ENCODE measurements at places on chromosomes 13 and 19. TPM values are rescaled to one million over a fixed set of nuclear protein-coding genes. Genes with fewer than 3 reads are reported as not detected.
A peak's percentile ranks its signal among the peaks of the same experiment; 100 is the strongest.

DNA sequence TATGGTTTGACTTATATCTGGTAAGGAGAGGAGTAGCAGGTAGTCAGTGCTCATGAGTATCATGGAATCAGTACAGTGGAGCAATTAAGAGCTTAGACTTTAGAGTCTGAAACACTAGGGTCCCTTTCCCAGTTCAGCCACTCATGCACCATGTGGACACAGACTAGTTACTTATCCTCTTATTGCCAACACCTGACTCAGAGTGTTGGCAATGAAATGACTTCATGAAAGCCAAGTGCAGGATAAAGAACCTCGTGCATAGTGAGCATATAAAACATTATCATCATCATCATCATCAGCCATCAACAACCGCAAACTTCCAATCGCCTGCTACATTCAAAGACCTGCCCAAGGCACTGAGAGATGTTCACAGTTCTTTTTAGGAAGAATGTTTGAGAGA lies 164.2 kb downstream of the FOXO1 start:
- DNase-seq = no peak

Gene NLRP9
- not detected for total RNA-seq

DNA sequence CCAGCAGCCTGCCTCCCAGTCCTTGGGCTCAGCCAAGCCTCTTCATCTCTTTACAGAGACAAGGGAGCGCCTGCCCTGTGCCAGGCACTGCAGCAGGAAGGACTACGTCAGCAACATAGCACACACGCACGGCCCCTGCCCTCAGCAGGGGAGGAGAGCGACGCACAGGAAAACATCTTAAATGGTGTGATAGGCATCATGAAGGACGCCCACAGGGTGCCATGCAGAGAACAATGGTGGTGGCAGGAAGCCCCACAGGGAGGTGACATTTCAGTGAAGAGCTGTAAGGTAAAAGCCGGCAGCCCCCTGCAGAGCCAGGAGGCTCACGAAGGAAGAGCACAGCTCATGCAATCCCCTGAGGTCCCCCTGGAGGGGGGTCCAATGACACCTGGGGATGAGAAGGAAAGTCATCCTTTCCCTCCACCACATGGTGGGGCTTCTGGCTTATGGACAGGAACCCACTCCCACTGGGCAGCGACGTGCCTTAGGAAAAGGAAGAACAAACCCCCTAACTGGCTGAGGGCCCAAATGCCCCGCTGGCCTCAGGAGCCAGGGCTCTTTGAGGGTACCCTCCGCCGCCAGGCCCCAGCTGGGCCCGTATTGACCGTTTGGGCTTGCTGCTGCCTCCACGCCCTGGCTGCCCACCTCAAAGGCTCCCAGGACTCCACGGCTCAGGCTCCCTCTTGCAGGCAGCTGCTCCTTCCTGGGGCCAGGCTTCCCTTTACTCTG lies 37.3 kb upstream of the C13orf42 start:
- DNase-seq = no peak

GRCh38 chr13:21717817-21718216 lies 46.9 kb downstream of the FGF9 start:
- no peak for DNase-seq

GRCh38 chr13:39037410-39037879 lies 444 bp downstream of the PROSER1 start:
- peak; percentile 10 for DNase-seq

DNA sequence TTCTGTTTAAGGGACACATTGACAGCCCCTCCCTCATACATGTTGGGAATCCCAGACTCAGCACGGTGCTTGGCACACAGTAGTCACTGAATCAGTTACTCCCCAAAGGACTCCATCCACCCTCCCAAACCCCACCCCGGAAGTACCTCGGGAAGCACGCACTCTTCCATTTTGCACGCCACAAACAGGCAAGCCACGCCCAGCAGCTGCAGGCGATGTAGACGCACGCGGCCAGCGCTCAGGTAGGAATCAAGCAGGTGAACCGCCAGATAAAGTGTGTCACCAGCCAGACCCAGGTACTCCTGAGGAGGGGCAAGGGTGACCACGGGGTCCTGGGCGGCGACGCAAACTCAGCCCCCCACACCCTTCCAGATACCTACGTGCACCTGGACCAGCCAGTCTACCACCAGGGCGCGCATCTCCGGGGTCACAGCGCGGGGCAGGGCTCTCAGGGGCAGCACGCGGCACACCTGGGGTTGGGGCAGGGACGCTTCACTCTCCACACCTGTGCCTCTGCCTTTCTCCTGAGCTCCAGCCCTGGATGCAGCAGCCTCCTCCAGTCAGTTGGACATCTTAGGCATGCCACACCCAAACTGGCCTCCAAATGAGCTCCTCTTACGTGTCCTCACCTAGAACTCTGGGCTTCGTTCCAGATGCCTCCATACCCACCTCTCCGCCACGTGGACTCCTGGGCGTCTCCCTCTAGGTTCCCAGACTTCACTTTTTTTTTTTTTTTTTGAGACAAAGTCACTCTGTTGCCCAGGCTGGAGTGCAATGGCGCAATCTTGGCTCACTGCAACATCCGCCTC lies 1.9 kb downstream of the CCNP start:
- DNase-seq = no peak

- peak; percentile 65 for DNase-seq
These were observed 24.3 kb downstream of the COL4A2 start for GRCh38 chr13:110331362-110331761.

GRCh38 chr19:2084993-2085720 lies 11.0 kb downstream of the MOB3A start:
- DNase-seq = peak; percentile 43

- peak; percentile 72 for DNase-seq
These were observed at the start of gene ITM2B for GRCh38 chr13:48233046-48233888. ITM2B (plus strand) TSS chr13:48233206; CDS start chr13:48233361, 155 bp downstream.

Gene MCEMP1
- total RNA-seq = not detected

GRCh38 chr19:1264801-1265614 lies 4.1 kb upstream of the CIRBP start:
- DNase-seq = peak; percentile 88

DNA sequence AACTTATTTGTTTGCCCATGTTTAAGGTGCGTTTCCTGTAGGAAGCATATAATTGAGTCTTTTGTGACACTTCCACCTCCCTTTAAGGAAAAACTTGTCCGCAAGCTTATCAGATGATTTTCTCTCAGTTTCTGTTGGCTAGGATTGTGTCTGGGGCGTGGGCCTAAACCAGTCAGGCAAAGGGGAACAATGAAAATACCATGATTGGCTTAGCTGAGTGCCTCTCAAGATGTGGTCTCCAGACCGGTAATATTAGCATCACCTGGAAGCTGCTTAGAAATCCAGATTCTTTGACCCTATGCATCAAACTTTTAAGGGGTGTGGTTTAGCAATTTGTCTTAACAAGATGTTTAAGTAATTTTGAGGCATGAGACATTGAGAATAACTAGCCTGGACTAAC lies 20.0 kb downstream of the SLAIN1 start:
- no peak for DNase-seq

DNA sequence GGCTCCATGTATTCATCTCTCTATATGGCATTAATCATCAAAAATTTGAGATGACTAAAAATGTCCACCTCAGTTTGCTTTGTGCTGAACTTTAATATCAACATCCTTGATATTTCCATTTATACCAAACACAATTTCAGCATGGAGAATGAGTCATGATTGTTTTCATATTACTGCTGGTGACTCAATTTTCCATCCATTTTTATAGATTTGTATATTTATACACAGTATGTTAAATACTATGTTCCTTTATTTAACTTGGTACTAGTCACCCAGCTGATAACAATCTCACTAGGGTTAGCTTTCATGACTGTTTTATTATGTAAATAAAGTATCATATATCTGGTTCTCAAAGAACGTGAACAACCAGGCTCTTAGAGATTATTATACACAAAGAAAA lies 1255.1 kb downstream of the SLITRK1 start:
- DNase-seq = peak; percentile 11

DNA sequence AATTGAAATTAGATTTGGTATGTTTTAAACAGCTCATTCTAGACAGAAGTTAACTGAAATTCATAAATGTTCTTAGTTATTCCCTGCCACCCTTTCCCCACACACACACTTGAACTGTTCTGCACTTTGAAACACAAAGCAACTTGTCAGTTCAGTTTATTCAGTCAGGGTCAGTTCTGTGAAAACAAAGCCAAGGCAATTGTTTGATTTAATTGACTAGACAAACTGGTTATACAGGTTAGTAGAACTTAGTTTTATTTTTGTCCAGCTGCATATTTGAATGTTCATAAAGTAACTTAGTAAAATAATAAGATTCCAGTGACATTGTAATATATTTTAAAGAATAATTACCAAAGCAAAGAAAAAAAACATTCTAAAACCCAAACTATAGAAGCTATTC lies 98.3 kb upstream of the KLF5 start:
- no peak for DNase-seq

DNA sequence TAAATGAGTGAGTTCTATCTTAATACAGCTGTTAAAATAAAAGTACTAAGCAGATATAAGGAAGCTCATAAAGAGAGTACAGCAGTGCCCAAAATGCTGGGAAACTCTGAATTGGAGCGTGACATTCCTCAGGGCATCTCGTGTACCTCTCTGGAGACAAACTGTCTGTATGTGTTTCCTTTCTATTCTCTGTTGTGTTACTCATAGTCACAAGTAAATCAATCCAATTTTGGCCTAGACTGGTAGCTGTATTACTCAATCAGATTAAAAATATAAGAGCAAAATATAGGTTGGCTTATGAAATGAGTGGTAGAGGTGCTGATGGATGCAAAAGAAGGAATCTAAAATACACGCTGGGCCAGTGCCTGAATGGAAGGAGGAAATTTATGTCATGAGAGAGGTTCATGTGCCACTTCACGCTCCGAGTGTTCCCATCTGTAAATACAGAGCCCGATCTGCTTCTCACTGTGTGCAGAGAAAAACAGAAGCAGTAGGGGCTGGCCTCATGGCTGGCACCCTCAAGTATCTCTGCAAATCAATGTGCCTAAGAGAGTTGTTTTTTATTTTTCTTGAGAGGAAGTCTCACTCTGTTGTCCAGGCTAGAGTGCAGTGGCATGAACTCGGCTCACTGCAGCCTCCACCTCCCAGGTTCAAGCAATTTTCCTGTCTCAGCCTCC lies 58.7 kb upstream of the RGCC start:
- DNase-seq = no peak

Gene DCT
- total RNA-seq = not detected

DNA sequence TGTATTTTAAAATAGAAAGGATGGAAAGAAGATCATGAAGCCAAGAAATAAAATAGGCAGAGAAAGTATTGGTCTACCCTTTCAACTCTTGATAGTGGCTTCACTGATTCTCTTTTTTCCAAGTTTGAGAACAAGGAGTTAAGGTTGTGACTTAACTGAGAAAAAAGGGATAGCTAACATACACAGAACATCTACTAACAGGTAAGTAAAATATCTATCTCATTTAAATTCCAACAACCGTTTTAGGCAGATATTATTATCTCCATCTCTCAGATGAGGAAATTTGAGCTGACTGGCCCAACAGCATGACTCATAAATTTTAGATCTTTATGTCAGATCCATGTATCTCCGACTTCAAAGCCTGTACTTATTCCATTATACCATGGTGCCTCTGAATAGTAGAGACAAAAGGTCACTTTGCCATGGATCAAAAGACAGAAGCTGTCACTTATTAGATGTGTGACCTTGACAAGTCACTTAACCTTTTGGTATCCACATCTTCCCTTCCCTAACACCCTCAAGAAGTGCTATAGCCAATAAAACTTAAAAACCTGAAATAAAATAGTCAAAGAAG lies 152.1 kb downstream of the DACH1 start:
- DNase-seq = no peak

Gene CBLC
- under 0.01 TPM for total RNA-seq

DNA sequence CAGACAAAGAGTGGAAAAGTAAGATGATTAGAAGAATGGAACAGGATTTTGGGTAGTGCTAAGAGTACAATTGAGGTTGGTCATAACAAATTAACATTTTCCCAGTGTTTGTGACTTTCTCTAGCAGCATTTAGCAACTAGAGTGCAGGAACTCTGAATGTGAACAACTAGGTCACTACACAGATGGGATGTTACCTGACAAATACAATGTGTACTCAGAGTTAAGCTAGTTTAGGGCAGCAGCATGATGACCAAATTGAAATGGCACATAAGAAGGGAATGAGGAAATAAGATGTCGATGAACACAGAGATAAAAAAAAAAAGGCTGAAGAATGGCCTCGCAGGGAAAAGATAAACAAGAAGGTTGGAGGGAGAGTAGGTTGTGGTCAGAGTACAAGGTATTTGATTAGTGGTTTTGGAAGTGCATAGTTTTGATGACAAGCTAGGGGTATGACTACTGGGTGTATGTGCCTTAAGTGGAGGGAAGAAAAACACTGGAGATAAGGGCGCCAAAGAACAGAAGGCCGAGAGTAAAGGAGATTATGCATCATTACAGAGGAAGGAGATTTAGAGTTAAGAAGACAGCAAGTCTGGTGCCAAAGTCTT lies 381.1 kb downstream of the FGF14 start:
- DNase-seq = no peak

- no peak for DNase-seq
These were observed 7.5 kb downstream of the SUGP2 start for GRCh38 chr19:19025861-19026260.

DNA sequence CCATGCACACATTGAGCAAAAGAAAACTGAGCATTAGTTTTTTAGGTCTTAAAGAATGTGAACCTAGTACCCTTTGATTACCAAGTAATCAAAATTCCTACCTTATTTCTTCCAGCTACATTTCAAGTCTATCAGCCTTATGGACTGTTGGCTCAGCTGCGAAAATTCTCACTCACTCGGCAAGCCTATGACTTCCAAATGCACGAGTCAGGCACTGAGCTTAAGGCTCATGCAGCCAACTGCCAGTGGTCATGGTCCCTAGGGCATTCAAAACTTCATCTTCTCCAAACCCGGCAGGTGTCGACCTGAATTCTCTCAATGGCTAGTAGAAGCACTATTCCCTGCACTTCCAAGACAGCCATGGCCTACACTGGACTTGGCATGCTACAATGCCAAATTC lies 41.2 kb downstream of the RUBCNL start:
- DNase-seq = no peak

- peak; percentile 58 for DNase-seq
These were observed 7.0 kb downstream of the PLVAP start for GRCh38 chr19:17370026-17370587.

DNA sequence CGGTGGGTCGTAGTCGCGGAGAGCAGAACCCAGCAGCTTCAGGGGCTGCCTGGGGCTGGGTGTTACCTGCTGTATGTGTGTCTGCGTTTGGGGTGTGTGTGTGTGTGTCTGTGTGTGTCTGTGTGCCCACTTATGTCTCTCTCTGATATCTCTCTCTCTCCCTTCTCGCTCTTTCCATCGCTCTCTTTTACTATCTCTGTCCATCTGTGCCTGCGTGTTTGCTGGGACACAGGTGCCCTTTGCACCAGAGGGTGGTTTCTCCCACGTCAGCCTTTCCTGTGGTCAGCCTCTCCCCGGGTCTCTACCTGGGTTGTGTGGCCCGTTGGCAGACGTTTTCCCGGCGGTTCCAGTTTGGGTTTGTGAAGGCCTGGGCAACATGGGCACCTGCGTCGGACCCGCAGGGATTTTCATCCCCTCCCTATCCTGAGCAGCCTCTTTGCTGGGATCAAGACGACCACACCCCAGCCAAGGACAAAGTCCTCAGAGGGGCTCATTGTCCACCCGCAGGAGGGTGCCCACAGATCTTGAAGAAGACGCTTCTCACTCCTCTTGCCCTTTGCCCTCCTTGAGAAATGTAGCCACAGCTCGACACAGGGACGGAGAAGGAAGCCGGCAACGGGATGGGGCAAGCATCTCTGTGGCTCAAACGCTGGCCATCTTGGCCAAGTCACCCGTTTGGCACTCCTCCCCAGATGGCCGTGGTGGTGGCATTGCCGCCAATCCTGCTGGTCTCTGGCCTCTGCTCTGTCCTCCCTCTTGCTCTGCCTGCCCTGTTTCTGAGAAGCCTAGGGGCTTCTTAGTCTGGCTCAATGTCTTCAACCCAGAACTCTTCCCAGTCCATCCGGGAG lies 43.3 kb downstream of the ZNF146 start:
- DNase-seq = no peak

Gene ZNF541
- under 0.01 TPM for total RNA-seq

All from fibroblast of villous mesenchyme (primary cell).